ENCODE measurements at places on chromosomes 16 and 17.
A peak's percentile ranks its signal among the peaks of the same experiment; 100 is the strongest.

GRCh38 chr17:59826706-59827453, 65.9 kb downstream of the TUBD1 start:
- DNase-seq, result no peak

- DNase-seq, result no peak
Observed at GRCh38 chr16:53912155-53912554, 208.2 kb downstream of the FTO start.

GRCh38 chr16:69910964-69911363, 40.2 kb upstream of the CLEC18A start:
- no peak for DNase-seq

GRCh38 chr17:8237175-8237574, 10.7 kb downstream of the CTC1 start:
- DNase-seq, result no peak

DNA sequence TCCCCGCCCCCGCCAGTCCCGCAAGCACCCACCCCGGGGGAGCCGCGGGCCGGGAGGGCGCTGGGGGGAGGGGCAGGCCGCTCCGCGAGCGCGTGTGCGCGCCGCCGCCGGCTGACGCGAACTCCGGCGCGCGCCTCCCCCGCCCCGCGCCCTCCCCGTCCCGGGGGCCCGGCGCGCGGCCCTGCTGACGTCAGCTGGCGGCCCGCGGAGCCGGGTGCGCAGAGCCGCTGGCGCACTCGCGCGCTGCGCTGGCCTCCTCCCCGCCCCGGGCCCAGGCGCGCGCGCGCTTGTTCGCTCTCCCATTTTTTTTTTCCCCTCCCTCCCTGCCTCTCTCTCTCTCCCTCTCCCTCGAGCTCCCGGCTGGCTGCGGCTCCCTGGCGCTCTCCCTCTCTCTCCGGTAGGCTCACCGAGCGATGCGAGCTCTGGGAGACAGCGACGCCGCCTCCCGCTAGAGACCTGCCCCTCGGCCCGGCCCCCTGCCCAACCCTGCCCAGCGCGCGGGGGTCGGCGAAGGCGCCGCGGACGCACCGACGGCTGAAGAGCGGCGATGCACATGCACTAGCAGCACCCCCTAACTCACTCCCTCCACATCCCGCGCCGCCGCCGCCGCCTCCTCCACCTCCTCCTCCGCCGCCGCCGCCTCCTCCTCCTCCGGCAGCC, at the start of gene GNAO1:
Gene GNAO1, plus strand, starts transcription at position 334 of the 660 bp plus-strand sequence. CDS start 747 bp downstream, outside the sequence.
- no peak for DNase-seq

DNA sequence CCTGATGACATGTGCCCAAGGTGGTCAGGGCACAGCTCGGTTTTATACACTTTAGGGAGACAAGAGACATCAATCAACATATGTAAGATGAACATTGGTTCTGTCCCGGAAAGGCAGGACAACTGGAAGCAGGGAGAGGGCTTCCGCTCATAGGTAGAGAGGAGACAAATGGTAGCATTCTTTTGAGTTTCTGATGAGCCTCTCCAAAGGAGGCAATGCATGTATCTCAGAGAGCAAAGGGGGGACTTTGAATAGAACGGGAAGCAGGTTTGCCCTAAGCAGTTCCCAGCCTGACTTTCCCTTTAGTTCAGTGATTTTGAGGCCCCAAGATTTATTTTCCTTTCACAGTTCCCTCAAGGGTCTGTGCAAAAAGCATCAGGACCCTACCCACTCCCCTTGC, 172.4 kb upstream of the TNRC6C start:
- DNase-seq, result no peak

DNA sequence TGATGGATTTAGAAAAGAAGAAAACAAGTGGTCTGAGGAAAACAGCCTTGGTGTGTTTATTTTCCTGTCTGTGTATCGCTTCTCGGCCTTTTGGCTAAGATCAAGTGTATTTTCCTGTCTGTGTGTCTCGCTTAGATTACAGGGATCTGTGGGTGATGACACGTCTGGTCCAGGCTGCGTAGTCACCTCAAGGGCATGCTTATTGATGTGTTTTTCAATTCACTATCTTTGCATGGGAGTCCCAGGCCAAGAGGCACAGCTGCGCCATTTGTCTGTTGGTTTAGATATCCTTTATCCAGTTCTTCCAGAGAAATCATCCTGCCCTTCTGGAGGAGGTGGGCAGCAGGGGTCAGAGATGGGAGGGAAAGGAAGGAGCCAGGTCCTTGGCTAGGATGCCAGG, 47.1 kb upstream of the STH start:
- no peak for DNase-seq

- no peak for DNase-seq
Observed at GRCh38 chr16:87368029-87368770, 15.4 kb downstream of the FBXO31 start.

GRCh38 chr16:10601444-10602408, 21.3 kb upstream of the EMP2 start:
- DNase-seq, result no peak

GRCh38 chr16:73000020-73000906, 47.7 kb downstream of the ZFHX3 start:
- no peak for DNase-seq

DNA sequence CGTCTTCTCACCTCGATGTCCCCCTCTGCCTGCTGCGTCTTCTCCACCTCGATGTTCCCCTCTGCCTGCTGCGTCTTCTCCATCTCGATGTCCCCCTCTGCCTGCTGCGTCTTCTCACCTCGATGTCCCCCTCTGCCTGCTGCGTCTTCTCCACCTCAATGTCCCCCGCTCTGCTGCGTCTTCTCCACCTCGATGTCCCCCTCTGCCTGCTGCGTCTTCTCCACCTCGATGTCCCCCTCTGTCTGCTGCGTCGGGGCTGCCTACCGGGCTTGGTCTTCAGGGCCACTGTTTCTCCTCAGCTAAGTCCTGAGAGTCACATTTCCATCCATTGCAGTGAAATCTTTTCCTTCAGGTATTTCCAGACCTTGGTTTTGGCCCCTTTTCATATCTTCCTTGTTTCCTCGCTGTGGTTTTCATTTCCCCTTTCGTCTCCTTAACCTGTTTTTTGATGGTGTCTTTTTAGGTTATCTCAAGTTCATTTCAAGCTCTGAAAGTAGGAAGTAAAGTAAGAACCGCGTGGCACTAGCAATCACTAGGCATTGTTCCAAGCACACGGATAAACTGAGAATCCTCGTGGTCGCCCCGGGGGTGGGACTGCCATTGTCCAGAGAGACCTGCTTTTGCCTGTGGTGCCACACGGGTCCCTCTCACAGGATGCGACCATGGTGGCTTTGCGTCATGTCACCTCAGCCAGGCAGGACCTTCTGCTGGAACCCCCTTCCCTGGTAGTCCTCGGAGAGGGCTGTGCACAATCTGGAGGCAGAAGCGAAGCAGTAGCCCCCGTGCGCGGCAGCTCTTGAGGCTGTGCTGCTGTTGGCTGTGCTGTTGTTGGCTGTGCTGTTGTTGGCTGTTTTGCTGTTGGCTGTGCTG, 9.5 kb upstream of the ZNF750 start:
- DNase-seq, result no peak

GRCh38 chr17:15092762-15093161, 172.4 kb downstream of the PMP22 start:
- no peak for DNase-seq

- DNase-seq, result no peak
Observed at GRCh38 chr17:75877752-75878173, 618 bp downstream of the TRIM47 start.

GRCh38 chr17:30950669-30951399, 20.0 kb upstream of the RNF135 start:
- peak; percentile 34 for DNase-seq

DNA sequence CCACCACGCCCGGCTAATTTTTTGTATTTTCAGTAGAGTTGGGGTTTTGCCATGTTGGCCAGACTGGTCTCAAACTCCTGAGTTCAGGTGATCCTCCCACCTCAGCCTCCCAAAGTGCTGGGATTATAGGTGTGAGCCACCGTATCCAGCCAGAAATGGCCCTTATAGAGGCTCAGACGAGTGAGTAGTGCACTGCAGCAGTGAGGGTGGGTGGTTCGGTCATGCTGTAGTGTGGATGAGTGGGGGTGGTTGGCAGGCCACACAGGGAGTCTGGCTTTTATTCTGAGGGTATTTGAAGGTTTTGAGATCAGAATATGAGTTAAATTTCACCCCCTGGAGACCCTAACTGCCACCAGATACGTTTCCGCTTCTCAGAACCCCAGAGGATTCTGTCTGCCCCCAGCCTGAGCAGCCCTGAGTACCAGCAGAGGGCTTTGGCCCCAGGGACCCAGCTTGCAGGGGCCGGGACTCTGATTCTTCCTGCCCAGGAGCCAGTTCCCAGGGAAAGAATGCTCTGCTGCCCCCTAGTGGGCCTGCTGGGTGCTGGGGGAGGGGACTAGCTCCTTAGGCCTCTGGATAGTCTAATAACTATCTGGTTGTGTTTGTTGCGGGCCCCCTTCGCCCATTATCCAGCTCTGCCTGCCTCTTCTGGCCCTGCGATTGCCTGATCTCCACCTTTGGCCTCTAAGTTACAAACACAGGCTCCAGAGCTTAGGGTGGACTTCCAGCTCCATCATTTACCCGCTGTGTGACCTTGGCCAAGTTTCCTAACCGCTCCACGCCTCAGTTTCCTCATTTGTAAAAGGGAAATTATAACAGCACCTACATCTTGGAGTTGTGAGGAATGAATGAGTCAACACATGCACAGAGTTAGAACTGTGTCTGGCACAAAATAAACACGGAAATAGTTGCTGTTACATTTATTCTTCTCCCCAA, 2.0 kb downstream of the ZNF771 start:
- DNase-seq, result no peak

GRCh38 chr17:79785900-79786810, 8.2 kb downstream of the CBX2 start:
- DNase-seq, result no peak
